AG08395 (cell line): ENCODE measurements at places on chromosomes 4 and X.

GRCh38 chr4:13857800-13858199 lies 230.3 kb upstream of the BOD1L1 start:
- no peak for DNase-seq

- no peak for DNase-seq
These were observed 45.9 kb downstream of the FGFRL1 start for GRCh38 chr4:1057403-1057745.

- no peak for DNase-seq
These were observed 12.7 kb upstream of the SMIM43 start for GRCh38 chr4:121777625-121778024.

DNA sequence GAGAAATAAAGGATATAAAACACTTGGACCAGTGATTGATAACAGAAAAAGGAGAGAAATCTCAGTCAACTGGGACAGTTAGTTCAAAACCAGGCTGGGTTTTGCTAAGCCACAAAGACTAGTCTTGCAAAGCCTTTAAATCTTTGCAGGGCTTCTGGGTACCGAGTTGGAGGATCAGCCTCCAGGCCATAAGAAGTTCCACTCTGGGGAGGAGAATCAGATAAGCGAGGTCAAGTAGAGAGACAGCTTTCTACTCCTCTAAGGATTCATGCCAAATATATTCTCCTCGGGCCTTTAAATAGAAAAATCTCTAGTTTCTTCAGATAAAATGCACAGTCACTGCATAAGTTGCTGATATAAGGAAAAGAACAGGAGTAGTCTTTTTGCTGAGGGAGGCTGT lies 92.7 kb downstream of the MFAP3L start:
- DNase-seq = no peak

DNA sequence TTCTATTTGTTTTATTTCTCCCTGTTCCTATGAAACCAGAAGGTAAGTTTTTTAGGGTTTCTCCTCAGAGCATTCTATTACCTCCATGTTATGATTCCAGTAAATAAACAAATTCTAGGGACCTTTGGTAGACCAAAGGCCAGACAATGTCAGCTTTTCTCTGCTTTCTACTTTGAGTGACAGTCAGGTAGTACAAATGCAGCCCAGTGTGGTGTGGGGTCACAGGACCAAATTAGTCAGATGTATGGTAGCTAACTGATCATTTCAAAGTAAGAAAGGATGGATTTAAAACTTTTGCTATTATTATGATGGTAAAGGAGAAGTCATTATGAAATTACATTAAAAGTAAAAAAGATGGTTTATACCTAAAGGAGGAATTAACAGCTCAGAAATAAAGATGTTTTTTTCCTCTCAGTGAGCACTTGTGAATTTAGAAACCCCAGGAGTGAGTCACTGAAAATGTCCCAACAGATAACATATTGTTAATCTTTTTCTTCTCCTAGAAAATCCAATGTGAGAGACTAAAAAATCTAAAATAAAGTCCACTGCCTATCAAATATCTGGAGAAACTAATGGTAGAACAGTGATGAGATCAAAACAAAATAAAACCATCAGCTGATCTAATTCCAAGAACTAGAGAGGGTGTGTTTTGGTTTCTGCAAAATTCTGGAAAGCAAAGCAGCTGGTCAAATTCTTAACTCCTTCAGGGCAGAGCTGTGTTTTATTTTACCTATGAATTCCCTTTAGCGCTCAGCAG lies 16.6 kb upstream of the KLHL2 start:
- no peak for DNase-seq

GRCh38 chr4:25676221-25676620 lies 20.6 kb downstream of the SLC34A2 start:
- DNase-seq = no peak

- DNase-seq = no peak
These were observed 21.4 kb upstream of the NSUN7 start for GRCh38 chr4:40728333-40728732.

DNA sequence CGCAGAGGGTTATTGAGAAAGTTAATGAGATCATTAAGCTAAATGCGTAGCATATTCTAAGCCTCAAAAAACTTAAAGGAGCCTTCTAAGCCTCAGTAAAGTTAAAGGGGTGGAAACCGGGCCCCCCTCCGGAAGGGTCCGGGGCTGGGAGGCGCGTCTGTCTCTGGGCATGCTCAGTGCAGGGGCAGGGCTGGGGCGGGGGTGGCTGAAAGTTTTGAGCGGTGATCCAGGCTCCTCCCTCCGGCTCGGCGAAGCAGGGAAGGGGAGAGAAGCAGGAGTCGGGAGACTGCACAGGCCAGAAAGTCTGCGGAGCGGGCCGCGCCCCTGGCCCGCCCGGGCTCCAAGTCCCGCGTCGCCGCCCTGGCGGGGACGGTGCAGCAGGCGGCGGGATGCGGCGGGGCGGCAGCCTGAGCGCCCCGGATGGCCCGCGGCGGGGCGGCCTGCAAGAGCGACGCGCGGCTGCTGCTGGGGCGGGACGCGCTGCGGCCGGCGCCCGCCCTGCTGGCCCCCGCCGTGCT lies at the start of gene EVC:
TSS of gene EVC (plus strand) at position 241 of the 518 bp plus-strand sequence. CDS start at position 421, 180 bp downstream.
- peak; percentile 93 for DNase-seq

- no peak for DNase-seq
These were observed 1210.6 kb downstream of the C4orf33 start for GRCh38 chr4:130306566-130306965.

GRCh38 chrX:147846676-147847075 lies 65.0 kb upstream of the FMR1 start:
- no peak for DNase-seq

DNA sequence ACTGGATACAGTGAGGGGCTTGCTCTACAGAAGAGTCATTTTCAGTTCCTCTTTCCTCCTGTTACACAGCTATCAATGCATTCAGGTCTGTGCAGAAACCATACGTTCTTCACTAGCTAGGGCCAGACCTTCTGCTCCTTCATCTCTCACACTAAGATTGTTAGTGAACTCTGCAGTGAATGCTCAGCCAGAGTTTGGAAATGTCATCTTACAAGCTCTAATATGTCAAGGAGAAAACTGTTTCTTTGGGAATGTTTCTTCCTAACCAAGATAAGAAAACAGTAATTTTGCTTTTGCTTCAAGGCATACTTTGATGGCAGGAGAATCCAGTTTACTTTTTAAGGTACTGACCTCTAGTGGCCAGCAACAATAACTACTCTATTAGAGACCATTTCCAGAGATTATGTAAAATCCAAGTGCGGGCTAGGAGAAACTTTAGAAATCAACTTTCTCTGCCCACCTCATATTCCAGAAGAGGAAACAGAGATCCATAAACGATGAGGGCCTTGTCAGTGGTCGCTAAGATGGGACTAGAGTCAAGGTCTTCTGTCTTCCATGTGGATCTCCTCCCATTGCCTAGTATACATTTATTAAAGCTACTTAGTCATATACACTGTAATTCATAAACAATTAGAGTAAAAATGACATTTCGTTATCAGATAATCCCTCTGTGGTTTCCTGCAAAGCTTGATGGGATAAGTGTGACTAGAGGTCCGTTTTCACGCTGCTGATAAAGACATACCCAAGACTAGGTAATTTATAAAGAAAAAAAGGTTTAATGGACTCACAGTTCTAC lies 12.1 kb upstream of the CC2D2A start:
- peak; percentile 59 for DNase-seq

DNA sequence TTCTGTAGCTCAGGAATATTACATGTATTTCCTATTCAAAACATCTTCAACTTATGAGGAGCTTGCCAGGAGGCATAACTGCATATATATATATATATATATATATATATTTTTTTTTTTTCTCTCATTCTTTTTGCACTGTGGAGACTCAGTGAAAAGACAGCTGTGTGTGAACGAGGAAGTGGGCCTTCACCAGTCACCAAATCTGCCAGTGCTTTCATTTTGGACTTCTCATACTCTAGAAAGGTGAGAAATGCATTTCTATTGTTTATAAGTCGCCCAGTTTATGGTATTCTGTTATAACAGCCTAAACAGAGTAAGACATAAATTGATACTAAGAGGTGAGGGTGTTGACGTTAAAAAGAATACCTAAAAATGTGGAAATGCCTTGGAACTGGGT lies 710.6 kb downstream of the TRAM1L1 start:
- DNase-seq = no peak

DNA sequence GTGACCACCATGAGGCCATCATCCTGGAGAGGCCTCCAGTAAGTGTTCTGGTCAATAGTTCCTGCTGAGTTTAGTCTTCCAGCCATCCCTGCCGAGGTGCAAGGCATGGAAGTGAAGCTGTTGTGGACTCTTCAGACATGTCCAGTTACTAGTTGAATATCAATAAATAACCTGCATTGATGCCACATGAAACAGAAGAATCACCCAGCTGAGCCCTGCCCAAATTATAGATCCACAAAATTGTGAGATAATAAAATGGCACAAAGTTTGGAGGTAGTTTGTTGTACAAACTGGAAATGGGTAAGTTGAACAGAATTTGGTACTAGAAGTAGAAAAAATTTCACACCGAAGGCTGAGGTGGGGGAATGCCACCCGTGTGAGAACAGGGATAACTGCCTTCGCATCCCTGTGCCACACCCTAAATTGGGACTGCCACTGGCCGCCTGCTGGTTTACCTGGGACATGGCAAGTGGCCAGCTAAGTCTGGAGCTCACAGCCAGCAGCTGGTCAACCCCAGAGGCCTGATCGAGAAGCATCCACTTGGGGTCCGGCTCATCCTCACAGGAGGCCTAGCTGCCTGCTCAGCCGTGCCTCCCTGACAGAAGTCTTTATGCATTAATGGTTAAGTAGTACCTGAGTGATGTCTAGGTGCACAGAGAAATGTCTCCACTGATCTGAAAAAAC lies 184.5 kb downstream of the SPRY1 start:
- no peak for DNase-seq

- peak; percentile 64 for DNase-seq
These were observed 26.7 kb upstream of the PCDH18 start for GRCh38 chr4:137558951-137559350.
